ENCODE measurements at places on chromosomes 16 and 17.

DNA sequence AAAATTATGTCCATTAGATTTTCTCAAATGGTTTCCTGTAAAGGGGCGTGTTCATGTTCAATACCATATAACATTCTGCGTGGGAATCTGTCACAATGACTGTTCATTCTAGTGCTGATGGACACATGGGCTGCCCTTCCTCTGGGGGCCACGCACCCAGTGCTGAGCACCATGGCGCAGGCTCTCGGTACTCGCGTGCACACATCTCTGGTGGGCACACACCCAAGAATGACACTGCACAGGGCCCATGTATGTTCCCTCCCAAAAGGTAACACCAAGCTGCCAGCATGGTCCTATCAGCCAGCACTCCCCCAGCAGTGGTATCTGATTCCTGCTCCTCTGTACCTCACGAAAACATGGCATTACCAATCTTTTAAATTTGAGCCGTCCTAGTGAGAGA lies 13.7 kb downstream of the B9D1 start:
- DNase-seq, result no peak

- no peak for DNase-seq
Observed at GRCh38 chr17:83137523-83137922, 58.1 kb downstream of the METRNL start.

- no peak for DNase-seq
Observed at GRCh38 chr17:73814075-73814474, 169.8 kb upstream of the SDK2 start.

DNA sequence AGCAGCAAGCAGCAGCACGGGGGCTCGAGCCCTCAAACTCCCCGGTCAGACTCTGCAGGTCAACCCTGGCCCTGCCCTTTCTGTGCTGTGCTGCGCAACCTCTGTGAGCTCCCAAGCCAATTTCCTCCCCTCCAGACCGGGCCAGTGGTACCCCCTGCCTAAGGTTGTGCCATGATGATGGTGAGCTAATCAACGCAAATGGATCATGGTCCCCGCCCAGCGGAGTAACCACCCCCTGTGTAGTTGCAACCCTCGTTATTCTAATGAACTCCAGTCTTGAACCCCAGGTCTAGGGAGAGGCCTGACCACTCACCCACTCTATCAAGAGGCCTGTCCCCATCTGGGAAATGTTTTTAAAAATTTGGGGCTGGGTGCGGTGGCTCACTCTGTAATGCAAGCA lies 201.8 kb upstream of the FOXF1 start:
- DNase-seq, result no peak

- DNase-seq, result no peak
Observed at GRCh38 chr16:49483251-49483650, 109.6 kb downstream of the C16orf78 start.

DNA sequence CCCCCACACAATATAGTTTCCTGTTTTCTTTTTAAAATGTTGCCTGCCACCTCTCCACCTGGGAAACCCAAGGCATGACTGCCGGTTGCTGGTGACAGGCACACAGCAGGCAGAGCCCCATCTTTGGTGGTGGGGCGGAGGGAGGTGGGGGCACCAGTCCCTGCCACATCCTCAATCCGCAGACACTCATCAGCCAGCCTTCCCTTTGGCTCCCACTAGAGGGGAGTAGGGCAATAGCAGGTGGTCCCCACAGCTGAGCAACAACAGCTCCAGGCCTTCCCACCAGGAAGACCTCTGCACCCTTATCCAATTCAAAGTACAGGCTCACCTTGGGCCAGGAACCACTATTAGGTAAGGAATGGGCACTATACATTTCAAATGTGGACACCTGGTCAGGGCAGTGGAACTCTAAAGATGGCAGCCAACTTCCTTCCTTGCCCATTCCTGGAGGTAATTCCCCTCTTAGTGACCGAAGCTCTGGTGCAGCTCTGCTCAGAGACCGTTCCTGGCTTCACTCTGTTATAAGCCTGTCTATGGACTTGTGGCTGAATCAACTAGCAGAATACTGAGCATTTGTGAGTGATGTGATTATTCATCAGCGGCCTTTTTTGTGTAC lies 13.9 kb downstream of the RECQL5 start:
- DNase-seq, result no peak

DNA sequence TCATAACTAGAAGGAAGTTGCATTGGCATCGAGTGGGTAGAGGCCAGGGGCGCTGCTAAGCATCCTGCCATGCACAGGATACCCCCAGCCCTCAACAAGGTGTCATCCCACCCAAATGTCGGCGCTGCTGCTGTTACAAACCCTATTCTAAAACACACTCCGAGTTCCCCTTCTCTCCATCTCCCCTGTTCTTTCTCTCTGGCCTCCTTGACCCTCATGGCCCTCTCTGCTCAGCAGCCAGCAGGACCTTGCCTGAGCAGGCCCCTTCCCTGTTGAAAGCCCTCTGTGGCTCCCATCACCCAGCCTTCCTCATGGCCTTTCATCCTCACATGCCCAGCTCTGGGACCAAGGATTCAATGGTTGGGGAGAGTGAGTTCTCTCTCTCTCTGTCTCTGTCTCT lies 22.3 kb upstream of the CACNG5 start:
- no peak for DNase-seq

DNA sequence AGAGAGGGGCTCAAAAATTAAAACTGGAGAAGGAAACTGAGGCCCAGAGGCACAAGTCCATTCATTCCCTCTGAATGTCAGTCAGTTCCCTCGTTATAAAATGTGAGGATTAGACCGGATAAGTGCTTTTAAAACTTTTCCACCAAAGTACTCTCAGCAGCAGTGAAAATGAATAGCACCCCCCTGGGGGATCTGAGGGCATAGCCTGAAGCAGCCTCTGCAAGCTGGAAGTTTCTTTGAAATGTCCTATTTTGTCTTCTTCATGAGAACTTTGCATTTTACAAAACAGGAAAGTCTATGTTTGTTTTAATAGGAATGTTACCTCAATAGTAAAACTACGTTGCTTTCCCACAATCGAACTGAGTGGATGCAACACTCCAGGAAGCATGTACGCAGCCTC lies 273.0 kb downstream of the CEP112 start:
- DNase-seq, result no peak

Measured in stimulated activated CD4-positive, alpha-beta T cell treated with anti-CD3 and anti-CD28 coated beads, Interleukin-2, amount 100 ng/mL, for 4 hours (primary cell).